ENCODE measurements at places on chromosomes 7 and 10.

DNA sequence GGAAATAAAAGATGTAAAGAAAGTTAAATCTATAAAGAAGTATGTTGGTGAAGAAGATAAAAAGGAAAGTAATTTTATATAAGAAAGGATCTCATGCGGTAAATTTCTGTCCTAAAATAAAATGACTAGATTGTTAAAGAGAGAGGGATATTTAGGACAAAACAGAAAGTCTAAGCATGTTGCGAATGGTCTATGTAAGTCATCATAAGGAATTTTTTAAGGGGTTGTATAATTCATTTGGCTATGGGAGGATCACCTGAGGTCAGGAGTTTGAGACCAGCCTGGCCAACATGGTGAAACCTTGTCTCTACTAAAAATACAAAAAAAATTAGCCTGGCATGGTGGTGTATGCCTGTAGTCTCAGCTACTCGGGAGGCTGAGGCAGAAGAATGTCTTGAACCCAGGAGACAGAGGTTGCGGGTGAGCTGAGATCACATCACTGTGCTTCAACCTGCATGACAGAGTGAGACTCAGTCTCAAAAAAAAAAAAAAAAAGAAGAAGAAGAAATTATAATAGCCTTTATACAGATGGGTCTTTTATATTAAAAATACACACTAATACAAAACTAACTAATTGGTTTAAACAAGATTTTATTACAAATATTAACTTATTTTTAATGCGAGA is 294.3 kb downstream of the MAGI2 start:
- no peak for DNase-seq

DNA sequence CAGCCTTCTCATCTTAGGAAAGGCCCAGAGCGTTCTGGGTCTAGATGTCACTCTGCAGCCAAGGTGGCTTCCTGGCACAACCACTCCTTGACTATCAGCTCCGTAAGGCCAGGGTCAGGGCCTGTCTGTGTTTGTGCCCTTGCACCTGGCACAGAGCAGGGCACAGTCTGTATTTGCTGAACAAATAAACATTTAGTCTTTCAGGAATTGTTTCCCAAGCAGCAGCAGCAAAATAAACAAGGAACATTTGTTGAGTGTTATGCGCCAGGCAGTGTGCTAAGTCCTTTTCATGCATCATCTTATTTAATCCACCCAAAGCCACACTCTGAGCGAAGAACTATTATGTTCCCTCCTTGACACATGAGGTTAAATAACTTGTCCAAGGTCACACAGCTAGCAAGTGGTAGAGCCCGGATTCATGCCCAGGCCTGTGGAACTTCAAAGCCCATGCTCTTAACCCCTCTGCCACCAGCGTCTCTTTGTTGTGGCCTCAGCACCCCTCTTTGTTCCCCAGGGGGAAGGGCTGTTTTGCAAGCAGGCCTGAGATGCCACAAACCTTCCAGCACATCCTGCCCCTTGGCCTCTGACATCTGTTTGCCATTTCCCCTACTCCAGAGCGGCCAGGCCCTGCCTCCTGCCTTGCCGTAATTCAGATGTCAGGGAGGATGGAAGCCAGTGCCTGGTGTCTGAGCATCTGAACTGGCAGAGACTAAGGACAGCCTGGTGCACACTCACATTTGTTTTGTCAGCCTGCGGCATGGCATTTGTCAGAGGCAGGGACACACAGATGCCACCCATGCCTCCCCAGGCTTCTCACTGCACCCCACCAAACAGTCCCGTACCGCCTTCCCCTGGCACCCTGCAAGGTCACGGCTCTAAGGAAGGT is 325.8 kb upstream of the ZMIZ1 start:
- no peak for DNase-seq

- no peak for DNase-seq
These were observed 32.3 kb upstream of the DNAJB12 start for GRCh38 chr10:72386916-72387586.

DNA sequence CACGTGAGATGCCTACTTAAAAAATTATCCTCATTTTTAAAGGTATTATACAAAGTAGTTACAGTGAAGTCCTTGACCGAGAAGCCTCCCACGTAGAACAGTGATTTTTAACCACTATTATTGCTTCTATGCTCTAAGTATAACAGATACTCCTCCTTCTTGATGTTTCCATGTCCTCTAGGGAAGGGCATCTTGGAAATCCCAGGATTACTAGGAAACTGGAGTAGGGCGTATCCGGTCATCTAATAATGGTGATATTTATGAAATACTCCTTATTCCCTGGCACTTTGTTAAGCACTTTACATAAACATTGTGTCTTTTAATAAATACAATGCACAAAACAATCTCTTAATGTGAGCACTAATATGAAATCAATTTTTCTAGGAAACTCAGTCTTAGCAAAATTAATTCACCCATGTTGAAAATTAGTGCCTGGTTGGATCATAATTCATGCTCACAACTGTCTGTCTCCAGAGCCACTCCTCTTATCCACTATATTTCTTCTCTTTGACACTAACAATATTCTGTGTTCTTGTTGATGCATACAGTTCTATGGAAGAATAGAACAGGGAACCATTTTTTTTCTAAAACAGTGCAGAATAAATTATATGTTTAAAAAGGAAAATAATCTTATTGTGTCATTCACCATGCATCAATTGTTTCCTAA is 128.6 kb upstream of the SEMA3E start:
- no peak for DNase-seq

DNA sequence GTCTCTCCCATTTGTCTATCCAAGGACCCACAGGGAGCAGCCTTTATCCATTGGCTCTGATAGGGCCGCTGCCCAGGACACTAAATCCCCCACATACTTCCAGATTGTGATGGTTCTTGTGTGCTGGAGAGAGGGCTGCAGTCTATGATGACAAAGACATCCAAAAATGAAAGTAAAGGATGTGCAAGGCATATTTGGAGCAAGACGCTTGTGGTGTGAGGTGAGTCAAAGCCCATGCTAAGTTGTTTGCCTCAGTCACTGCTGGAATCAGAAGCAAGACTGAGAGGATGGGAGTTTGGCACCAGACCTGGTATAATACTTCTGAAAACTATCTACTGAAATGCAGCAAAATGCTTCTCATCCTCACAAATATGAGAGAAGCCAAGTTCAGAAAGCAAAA is 22.7 kb downstream of the ZNF22 start:
- no peak for DNase-seq

DNA sequence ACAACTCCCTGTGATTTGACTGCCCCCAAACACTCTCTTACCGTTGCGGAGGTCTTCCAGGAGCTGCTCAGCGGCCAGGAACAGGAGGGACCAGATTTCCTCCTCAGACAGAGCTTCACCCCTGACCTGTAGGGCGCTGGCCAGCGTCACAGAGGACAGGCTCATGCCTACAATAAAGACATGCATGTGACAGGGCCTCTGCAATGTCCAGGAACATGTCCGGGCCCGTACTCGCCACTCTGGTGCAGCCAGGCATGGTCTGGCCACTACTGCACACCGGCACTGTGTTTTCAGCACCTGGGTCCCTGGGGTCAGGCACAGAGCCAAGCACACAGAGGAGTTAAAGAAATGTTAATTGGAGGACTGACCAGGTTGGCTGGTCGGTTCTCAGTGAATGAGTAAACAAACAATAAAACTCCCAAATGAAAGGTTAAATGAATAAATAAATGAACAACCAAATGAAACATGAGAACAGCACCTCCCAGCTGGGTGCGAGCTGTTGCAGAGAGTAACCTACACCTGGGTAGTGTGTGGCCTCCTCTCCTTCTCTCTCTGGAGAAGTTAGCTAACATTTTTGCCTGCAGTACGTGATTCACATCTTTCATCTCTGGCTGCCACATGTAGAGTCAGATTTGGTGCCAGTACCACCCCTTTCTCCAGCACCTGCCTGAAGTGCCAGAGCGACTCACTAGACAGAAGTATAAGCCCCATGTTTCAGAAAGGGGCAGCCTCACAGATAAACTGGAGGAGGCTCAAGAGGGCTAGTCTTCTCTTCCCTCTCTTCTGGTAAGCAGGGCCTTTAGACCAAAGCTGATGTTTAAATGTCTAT is 22.8 kb downstream of the FRMPD2 start:
- DNase-seq = no peak

GRCh38 chr10:125155101-125155500 is 5.3 kb downstream of the CTBP2 start:
- no peak for DNase-seq

DNA sequence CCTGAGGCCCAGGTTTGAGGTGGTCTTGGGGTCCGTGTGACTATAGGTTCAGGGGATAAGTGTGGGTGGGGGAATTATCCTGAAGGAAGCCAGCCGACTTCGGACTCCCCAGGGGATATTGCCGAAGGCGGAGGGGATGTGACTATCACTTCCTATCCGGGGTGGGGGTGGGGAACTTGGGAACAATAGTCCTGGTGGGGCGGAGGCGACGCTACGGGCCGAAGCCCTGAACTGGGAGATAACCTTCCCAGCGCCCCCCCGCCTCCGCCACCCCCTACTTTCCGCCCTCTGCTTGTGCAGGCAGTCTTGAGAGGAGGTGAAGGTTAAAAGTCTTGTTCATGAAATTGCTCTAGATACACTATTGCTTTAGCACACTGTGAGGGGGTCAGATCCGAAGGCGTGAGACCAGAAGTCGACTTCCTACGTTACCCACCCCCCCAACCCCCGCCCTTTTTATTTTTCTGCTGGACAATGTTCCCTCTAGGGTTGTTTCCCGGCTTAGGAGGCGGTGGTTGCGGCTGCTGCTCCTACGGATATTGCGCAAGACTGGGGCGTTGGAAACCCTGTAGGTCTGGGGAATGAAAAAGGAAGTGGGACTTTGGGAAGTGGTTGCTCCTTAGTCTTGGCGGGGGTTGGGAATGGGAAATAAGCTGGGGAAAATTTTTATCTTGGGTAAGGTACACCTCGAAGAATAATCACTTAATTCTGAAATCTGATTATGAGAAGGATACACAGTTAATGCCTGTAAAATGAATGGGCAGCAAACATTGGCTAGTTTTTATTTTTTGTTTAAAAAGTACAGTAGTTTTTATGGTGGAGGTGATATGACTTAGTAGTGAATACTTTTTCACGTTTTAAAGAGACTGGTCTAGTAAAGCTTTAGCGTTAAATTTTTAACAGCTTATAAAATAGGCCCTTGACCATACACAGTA is 1.5 kb downstream of the PTPN12 start:
- no peak for DNase-seq

DNA sequence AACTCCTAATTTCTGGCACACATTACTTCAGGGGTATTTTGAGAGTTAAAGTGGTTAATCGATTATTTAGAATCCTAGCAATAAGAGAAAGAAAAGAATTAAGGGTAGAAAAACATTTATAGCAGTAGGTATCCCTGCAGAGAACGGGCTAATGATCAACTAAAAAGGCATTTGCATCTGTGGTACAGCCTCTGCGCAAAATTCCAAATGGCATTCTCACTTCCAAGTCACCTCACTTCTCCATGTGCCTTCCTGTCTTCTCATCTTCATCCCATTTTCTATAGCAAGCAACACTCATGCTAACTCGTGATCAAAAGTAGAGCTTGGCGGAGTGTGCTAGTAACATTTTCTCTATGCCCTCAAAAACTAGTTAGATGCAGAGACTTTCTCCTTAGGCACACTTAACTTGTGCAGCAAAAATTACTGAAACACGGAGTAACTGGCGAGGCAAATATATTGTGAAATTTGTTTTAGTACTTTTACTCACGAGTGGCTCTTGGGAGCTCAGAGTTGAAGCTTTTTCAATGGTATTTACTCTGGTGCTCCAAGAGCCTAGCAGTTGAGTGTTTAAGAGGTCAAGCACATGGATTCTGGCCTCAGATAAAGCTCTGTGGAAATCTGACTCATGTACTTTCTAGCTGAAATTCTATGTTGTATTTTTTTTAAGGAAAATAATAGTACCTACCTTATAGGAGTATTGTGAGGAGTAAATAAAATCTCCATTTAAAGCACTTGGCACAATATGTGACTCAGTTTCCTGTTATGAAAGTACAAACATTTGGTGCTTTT is 65.1 kb downstream of the MET start:
- no peak for DNase-seq

- DNase-seq = no peak
These were observed 48.0 kb downstream of the MALSU1 start for GRCh38 chr7:23347033-23347681.

DNA sequence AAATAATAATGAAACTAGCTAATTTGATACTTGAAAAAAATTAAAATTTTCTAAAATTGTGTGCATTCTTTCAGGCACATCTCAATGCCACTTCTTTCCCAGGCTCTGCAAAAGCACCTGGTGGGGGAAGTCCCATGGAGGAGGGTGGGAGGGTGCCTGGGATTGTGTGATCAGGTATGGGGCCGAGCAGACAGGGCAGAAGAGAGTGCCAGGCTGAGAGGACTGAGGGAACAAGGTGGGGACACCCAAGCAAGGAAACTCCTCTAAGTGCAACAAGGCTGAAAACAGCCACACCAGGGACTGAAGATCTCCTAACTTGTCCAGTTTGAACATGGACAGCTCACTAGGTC is 13.8 kb downstream of the PARP12 start:
- no peak for DNase-seq

DNA sequence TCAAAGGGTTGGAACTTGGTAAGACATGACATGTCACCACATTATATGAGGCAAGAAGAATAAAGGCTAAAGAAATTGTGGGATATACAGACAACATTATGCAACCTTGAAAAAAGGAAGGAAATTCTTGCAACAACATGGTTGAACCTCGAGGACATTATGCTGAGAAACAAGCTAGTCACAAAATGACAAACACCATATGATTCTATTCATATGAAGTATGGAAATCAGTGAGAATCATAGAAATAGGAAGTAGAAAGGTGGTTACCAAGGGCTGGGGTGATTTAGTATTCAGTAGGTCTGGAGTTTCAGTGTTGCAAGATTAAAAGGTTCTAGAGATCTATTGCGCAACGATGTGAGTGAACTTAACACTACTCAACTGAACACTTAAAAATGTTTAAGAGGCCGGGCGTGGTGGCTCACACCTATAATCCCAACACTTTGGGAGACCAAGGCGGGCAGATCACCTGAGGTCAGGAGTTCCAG is 126.9 kb upstream of the TBX20 start:
- no peak for DNase-seq

DNA sequence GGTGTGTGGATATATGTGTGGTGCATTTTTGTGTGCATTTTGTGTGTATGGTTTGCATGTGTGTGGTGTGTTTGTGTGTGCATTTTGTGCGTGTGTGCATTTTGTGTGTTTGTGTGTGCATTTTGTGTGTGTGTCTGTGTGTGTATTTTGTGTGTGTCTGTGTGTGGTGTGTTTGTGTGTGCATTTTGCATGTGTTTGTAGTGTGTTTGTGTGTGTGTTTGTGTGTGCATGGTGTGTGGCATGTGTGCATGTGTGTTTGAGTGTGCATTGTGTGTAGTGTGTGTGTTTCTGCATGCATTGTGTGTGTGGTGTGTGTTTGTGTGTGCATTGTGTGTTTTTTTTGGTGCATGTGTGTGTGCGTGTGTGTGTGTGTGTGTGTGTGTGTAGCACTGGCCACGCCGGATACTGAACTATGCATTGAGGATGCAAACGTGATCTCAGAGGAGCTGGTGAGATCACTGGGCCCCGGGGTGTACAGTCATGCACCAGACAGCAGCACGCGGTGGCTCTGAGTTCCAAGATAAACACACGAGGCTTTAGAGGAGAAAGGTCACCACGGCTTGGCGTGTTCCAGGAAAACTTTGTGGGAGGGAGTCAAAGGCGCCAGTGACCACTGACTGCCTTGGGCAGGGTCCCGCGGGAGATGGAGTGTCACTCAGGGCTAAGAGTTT is 106.6 kb upstream of the SHH start:
- no peak for DNase-seq

GRCh38 chr10:103535595-103535994 is 42.1 kb downstream of the NEURL1 start:
- DNase-seq = no peak
